ENCODE measurements at places on chromosomes 5 and 9. TPM values are rescaled to one million over a fixed set of nuclear protein-coding genes. Genes with fewer than 3 reads are reported as not detected.

SLC6A7 gene
- not detected for total RNA-seq

PLPP7 gene
- total RNA-seq: 8.2 TPM

DNA sequence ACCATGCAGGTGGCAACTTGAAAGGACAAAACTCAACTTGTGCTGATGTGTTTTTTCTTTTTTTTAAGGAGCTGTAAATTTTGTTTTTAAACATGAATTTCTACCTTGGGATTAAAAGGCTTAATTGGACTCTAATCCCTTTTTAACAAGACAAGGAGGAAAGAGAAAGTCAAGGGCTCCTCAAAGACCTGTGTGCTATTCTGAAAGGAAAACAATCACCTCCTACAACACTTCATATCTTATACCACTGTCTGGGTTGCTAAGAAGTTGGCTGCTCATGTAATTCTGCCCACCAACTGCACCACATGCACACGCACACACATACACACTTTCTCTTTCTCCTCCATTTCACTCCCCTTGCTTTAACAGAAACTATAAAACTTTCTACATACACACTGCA is 78.6 kb downstream of the SH3RF2 start:
- no peak for DNase-seq

DNA sequence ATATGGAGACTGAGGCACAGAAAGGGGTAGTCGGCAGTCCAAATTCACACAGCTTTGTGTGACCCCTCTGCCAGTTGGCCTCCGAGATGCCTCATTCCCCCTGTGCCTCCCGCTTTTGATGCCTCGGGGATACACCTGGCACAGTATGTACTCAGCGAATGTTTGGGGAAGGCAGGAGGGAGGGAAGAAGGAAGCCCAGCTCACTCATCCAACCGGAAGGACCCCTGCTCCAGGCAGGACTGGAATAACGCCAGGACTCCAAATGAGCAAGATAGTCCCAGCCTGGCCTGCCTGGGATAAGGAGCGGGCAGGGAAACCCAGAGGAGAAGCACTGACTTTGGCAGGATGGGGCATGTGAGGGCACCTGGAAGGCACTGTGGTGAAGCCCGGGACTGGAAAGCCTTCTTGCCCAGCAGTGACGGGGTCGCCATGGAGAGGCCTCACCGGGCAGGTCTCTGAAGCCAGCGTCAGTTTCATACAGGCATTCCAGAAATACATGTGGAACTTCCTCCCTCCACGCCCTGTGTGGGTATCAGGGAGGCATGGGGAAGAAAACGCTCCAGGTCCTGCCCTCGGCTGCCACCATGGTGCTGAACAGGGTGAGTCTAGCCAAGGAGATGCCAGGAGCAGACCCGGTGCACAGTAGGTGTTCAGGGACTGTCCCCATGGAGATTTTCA is 20.3 kb downstream of the LMX1B start:
- no peak for DNase-seq

LCN1 gene
- not detected for total RNA-seq

- DNase-seq: no peak
Measured at GRCh38 chr9:98506422-98507054, 202.2 kb downstream of the GABBR2 start.

DNA sequence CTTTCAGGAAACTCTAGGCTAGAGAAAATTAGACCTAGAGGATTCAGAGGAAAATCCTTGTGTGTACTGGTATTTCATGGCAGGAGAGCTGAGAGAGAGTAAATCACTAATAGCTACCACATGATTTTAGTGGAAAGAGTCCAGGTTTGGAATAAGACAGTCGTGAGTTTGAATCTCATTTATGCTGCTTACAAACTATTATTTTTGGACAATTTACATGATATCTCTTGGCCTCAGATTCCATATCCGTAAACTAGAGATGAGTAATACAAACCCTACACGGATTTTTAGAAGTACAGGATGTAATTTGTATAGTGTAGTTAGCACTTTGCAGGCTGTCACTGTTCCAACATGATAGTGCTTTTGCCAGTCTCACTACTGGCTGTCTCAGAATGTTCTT is 2.7 kb downstream of the IL31RA start:
- DNase-seq: no peak

GRCh38 chr5:153623751-153624450 is 133.4 kb downstream of the GRIA1 start:
- DNase-seq: no peak

GRCh38 chr9:94901019-94901363 is 174.5 kb downstream of the AOPEP start:
- DNase-seq: no peak

GLE1 gene
- 24.5 TPM for total RNA-seq

- DNase-seq: no peak
Measured at GRCh38 chr5:149397530-149397929, 18.4 kb upstream of the IL17B start.

CCDC192 gene
- 1.1 TPM for total RNA-seq

- DNase-seq: no peak
Measured at GRCh38 chr5:12459326-12459725, 555.1 kb upstream of the CTNND2 start.

CCDC171 gene
- total RNA-seq: 1.1 TPM

DNA sequence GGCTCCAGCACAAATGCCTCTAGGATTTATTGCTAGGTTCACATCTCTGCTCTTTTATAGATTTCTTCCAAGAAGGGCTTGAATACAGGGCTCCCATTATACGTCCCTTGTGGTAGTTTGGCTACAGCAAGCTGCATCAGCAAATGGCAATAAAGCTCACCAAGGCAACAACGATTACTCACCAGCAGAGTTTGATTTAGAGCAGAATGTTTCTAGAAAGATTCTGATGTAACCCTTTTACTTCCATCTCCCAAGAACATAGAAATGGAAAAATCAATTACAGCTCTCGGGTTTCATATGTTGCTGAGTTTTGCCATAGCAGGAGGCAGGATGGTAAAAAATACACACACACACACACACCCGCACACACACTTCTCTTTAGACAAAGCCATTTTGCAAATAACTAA is 124.2 kb upstream of the TNPO1 start:
- DNase-seq: no peak

- no peak for DNase-seq
Measured at GRCh38 chr9:120592210-120592609, 12.2 kb upstream of the CDK5RAP2 start.

ZDHHC11 gene
- total RNA-seq: 7.7 TPM

DNA sequence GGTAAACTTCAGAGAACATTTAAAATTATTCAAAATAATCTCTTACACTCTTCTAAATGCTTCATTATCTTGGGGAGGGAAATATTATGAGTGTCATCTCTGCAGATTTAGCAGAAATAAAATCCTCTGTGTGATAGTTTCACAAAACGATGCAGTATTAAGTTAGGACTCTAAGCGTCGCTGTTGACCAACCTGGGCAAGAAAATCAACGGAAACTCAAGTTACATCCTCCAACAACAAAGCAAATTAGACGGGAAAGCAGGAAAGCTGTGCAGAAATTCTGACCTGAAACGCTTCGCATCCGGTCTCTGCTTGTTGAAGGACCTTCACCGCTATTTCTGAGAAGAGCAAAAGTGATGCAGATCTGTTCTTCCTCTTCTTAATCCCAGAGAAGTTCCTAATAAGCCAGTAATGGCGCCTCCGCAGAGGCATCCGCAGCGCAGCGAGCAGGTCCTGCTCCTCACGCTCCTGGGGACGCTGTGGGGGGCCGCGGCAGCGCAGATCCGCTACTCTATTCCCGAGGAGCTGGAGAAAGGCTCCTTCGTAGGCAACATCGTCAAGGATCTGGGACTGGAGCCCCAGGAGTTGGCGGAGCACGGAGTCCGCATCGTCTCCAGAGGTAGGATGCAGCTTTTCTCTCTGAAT is at the start of gene PCDHGA6:
PCDHGA6 (plus strand) TSS at position 219 of the 645 bp plus-strand sequence; CDS start at position 412, 193 bp downstream.
- DNase-seq: no peak

GRCh38 chr9:128845186-128845931 is 15.8 kb upstream of the SPOUT1 start:
- peak; percentile 78 for DNase-seq

- DNase-seq: no peak
Measured at GRCh38 chr9:19521205-19521604, 112.4 kb downstream of the ACER2 start.

PHF24 gene
- total RNA-seq: 0.37 TPM

DNA sequence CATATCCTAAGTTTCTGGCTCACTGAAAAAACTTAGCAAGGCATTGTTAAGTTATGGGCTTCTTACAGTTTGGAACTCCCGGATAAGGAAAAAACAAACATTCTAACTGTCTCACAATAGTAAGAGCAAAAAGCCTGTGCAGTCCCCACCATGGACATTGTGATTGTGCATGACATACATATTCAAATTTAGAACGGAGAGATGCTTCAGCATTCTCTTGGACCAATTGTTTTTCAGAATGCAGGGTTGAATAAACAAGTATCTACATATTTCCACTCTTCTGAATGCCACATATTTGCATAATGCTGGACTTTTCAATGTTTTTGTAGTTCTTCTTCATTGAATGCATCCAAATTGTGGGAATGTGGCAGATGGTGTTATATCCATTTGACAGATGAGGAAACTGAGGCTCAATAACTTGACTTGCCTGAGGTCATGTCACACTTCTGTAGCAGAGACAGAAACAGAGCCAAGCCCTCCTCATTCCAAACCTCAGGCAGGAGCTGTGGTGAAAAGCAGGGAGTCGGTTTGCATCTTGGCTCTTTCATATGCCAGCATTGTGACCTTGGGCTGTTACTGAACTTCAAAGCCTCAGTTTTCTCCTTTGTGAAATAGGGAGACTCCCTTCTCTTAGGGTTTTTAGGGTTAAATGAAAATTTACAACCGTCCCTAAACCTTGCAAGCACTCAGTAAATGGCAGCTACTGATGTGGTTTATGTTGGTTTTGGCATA is 95.1 kb downstream of the IQGAP2 start:
- no peak for DNase-seq
